Renal pelvis (tissue), 12 donors: ENCODE measurements at places on chromosomes 3 and 15. TPM values are rescaled to one million over a fixed set of nuclear protein-coding genes. Genes with fewer than 3 reads are reported as not detected.

- no peak for DNase-seq
These were observed 469.1 kb downstream of the SOX2 start for GRCh38 chr3:182180654-182181385.

Gene ITGA11
- 2.6 TPM for polyA plus RNA-seq

GRCh38 chr3:87856126-87856525, 202.7 kb downstream of the CGGBP1 start:
- DNase-seq, result no peak

Gene AADAC
- 0.32 TPM for polyA plus RNA-seq

DNA sequence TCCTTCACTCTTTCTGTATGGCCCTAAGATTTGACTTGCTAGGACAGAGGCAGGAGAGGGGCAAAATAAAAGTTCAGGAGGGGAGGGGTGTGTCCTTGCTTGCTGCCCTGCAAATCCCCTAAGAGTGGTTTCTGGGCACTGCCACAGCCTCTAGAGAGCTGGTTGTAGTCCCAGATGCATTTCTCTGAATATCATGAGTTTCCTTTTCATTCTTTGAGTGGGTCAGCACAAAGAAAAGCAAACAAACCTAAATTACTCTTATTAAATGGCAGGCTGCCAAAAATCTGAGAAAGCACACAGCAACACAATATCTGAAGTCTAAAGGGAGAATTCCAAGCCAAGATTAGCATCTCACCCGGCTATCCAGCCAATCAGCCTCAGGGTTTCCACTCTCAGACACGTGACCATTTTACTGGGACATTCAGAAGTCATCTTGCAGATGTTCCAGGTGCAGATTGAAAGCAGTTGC, 919.3 kb downstream of the TUSC7 start:
- DNase-seq, result peak; percentile 54

DNA sequence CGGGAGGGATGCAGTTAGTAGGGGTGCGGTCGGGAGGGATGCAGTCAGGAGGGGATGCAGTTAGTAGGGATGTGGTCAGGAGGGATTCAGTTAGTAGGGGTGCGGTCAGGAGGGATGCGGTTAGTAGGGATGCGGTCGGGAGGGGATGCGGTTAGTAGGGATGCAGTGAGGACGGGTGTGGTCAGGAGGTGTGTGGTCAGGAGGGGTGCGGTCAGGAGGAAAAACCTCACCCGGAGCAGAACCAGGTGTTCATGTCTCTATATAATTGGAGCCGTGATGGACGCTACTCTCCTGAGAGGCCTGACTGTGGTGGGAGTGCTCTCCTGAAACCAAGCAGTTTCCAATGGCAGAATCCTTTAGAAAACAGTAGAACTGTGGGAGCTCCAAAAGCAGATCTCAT, 95.8 kb downstream of the BDH1 start:
- DNase-seq, result no peak

Gene CHDH
- 12.9 TPM for polyA plus RNA-seq

Gene SPTSSB
- polyA plus RNA-seq, result 3.6 TPM

- no peak for DNase-seq
These were observed 10.4 kb upstream of the MME start for GRCh38 chr3:155069729-155070128.
